ENCODE measurements at places on chromosomes 2 and 18. TPM values are rescaled to one million over a fixed set of nuclear protein-coding genes. Genes with fewer than 3 reads are reported as not detected.

POMC gene
- total RNA-seq, result 0.59 TPM

SETBP1 gene
- 23.0 TPM for total RNA-seq

GRCh38 chr2:23078784-23079434, 306.1 kb upstream of the KLHL29 start:
- no peaks in the 10 kb centered on the region for H3K27me3 ChIP-seq
- H3K36me3 ChIP-seq, result no peaks in the 10 kb centered on the region
- no peak for DNase-seq
- no peaks in the 10 kb centered on the region for H3K4me1 ChIP-seq
- no peak overlapping the region for H3K4me3 ChIP-seq

PLEK gene
- total RNA-seq, result 0.36 TPM

CIB4 gene
- total RNA-seq, result not detected

- peaks cover 7% of the 10 kb centered on the region for H3K4me1 ChIP-seq
- no peak overlapping the region for H3K4me3 ChIP-seq
- H3K27me3 ChIP-seq, result no peaks in the 10 kb centered on the region
- no peak for DNase-seq
Measured at GRCh38 chr2:163681745-163682144, 54.1 kb downstream of the FIGN start.

GRCh38 chr2:108612514-108613183, 78.4 kb downstream of the LIMS1 start:
- peaks cover 6% of the 10 kb centered on the region for H3K4me1 ChIP-seq
- no peak for DNase-seq
- peaks cover 6% of the 10 kb centered on the region for H3K36me3 ChIP-seq
- H3K4me3 ChIP-seq, result no peak overlapping the region
- peak overlapping the region; percentile 72 for H3K27ac ChIP-seq

GRCh38 chr2:109549016-109549590, 64.7 kb downstream of the SEPTIN10 start:
- H3K27me3 ChIP-seq, result no peaks in the 10 kb centered on the region
- H3K27ac ChIP-seq, result no peak overlapping the region
- H3K4me3 ChIP-seq, result no peak overlapping the region
- DNase-seq, result no peak
- H3K4me1 ChIP-seq, result peaks cover 2% of the 10 kb centered on the region
- H3K36me3 ChIP-seq, result peaks cover 18% of the 10 kb centered on the region

DNA sequence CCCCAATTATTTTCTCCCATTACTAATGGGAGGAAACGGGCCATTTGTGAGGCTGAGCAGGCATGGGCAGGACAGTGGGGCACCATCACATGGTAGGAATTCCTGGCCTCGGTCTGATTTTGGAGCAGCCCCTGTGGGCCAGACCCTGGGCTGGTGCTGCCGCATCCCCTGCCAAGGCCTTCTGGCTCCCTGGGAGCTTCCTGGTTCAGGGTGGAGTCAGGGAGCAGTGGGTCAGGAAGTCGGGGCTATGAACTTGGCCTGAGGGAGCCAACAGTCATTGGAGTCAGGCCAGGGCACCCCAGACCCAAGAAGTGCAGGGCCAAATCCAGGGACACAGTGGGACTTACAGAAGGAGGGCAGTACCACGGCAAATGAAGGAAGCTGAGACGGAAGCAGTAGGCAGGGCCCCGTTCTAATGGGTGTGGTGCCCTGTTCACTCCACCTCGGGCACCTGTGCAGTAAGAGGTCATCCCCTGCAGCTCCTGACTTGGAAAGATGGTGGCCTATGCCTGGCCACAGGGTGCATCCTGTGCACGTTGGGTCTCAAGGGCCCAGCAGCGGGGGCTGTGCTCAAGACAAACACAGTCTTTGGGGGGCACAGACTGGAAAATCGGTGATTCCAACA, 328.1 kb downstream of the SMAD2 start:
- no peak for DNase-seq
- H3K27ac ChIP-seq, result no peak overlapping the region
- H3K27me3 ChIP-seq, result no peaks in the 10 kb centered on the region
- H3K4me3 ChIP-seq, result no peak overlapping the region
- no peaks in the 10 kb centered on the region for H3K36me3 ChIP-seq

GRCh38 chr2:67904566-67904965, 158.2 kb downstream of the C1D start:
- no peaks in the 10 kb centered on the region for H3K4me1 ChIP-seq
- H3K27ac ChIP-seq, result no peak overlapping the region
- no peaks in the 10 kb centered on the region for H3K36me3 ChIP-seq
- H3K27me3 ChIP-seq, result no peaks in the 10 kb centered on the region

- H3K4me1 ChIP-seq, result peaks cover 15% of the 10 kb centered on the region
- peaks cover 9% of the 10 kb centered on the region for H3K36me3 ChIP-seq
- DNase-seq, result no peak
- no peak overlapping the region for H3K27ac ChIP-seq
- H3K27me3 ChIP-seq, result no peaks in the 10 kb centered on the region
- H3K4me3 ChIP-seq, result no peak overlapping the region
Measured at GRCh38 chr2:20648206-20648605, 2.7 kb downstream of the HS1BP3 start.

DNA sequence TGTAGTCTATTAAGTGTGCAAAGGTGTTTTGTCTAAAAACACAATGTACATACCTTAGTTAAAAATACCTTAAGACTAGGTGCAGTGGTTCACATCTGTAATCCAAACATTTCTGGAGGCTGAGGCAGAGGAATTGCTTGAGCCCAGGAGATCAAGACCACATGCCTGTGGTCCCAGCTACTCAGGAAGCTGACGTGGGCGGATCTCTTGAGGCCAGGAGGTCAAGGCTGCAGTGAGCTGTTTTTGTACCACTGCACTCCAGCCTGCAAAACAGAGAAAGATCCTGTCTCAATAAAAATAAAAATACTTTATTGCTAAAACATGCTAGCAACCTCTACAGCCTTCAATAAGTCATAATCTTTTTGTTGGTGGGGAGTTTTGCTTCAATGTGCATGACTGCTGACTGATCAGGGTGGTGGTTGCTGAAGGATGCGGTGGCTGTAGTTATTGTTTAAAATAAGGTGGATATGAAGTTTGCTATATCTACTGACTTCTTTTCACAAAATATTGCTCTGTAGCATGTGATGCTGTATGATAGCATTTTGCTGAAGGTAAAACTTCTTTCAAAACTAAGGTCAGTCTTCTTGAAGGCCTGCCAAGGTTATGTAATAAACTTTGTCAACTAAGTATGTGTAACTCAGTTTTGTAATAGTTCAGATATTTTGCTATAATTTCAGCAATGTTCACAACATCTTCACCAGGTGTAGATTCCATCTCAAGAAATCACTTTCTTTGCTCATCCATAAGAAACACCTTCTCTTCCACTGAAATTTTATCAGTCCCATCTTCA, 1238.0 kb upstream of the NRXN1 start:
- H3K36me3 ChIP-seq, result no peaks in the 10 kb centered on the region
- H3K27me3 ChIP-seq, result no peaks in the 10 kb centered on the region
- no peak overlapping the region for H3K4me3 ChIP-seq
- peak; percentile 2 for DNase-seq

DNA sequence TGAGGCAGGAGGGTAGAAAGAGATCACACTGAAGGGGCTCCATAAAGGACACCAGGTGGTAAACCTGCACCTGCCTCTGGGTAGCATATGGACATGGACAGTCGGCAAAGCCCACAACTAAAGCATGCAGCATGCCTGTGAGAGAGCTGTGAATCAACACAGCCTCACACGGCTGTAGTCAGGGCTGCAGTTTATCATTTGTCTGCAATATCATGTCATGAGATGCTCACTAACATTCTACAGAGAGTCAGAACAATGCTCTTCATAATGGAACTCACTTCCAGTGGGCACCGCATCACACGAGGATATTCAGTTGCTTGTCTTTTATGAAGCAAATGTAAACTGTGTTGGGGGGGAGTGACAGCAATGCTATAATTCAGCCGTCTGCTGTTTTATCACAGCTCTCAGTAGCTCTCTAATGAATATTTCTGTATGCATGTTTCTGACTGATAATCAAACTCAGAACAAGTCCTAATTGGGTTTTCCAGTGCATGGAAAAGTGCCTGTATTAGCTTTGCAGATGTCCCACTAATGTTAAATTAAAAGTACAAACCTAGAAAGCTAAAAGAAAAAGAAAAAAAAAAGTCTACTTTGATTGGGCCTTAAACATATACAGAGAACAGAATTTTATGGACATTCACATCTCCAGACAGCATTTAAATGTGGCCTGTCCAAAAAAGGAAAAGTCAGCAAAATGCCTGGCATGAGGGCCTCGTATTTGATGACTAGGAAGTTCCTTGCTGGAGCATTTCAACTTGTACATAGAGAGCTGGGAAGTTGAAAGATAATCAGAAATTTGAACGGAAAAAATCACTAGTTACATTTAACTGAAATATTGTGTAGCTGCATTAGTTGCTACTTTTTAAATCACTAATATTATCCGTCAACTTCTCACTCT, 406.1 kb upstream of the SOX11 start:
- no peak overlapping the region for H3K27ac ChIP-seq
- no peak for DNase-seq
- no peaks in the 10 kb centered on the region for H3K36me3 ChIP-seq
- H3K27me3 ChIP-seq, result no peaks in the 10 kb centered on the region
- H3K4me1 ChIP-seq, result no peaks in the 10 kb centered on the region

DNA sequence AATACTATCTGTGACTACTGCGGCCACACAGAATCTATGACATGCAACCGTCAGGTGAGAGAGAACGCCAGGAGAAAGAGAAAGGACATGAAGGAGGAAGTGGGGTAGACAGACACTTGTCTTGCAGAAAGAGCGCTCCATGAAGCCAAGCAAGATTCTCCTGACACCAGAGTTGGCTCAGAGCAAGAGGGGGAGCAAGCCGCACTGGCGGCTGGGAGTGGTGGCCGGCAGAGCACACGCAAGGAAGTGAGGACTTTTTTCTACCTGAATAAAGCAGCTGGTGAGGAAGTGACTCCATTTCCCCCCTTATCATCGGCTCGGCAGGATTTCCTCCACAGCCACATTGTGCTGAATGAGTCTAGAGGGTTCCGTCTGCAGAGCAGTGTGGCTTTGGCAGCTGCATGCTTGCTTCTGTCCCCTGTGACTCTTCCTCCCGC, 181.6 kb downstream of the BCL2 start:
- H3K4me3 ChIP-seq, result peak overlapping the region; percentile 62
- peaks cover 27% of the 10 kb centered on the region for H3K27me3 ChIP-seq
- peaks cover 7% of the 10 kb centered on the region for H3K4me1 ChIP-seq
- DNase-seq, result no peak
- H3K27ac ChIP-seq, result no peak overlapping the region

GRCh38 chr2:84829693-84830092, 51.2 kb downstream of the TRABD2A start:
- H3K27me3 ChIP-seq, result no peaks in the 10 kb centered on the region
- no peak overlapping the region for H3K27ac ChIP-seq
- no peaks in the 10 kb centered on the region for H3K36me3 ChIP-seq

DNA sequence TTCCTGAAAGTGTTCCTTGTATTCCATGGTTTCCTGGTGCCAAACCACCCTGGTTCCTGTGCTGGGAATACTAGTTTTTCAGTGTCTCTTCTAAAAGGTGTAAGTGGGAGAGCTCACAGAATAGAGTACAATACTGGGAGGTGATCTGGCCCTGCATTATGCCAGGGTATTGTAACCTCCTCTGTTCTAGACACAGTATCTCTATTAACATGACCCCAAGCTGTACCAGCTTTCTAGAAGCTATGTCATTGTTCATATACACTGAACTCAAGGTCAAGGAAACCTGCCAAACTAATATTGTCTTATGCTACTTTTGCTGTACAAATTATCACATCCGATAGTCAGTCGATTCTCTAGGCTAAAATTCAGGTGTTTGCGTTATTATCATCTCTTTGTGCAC, 32.7 kb downstream of the SETBP1 start:
- H3K27ac ChIP-seq, result no peak overlapping the region
- H3K36me3 ChIP-seq, result no peaks in the 10 kb centered on the region
- H3K27me3 ChIP-seq, result no peaks in the 10 kb centered on the region
- DNase-seq, result no peak
- H3K4me1 ChIP-seq, result peaks cover 6% of the 10 kb centered on the region

- no peaks in the 10 kb centered on the region for H3K4me1 ChIP-seq
- H3K4me3 ChIP-seq, result no peak overlapping the region
- no peak for DNase-seq
- H3K27ac ChIP-seq, result no peak overlapping the region
- H3K27me3 ChIP-seq, result no peaks in the 10 kb centered on the region
Measured at GRCh38 chr2:44680424-44680971, 261.0 kb upstream of the SIX3 start.
